ENCODE measurements at places on chromosomes 3 and 15. TPM values are rescaled to one million over a fixed set of nuclear protein-coding genes. Genes with fewer than 3 reads are reported as not detected.
A peak's percentile ranks its signal among the peaks of the same experiment; 100 is the strongest.

Gene TMEM62
- total RNA-seq: 9.0 TPM

- H3K4me3 ChIP-seq: no peak overlapping the region
- no peaks in the 10 kb centered on the region for H3K36me3 ChIP-seq
- H3K27ac ChIP-seq: no peak overlapping the region
- no peaks in the 10 kb centered on the region for H3K4me1 ChIP-seq
These were observed 12.6 kb downstream of the CEP152 start for GRCh38 chr15:48798319-48798718.

GRCh38 chr3:122064326-122064725, 9.2 kb downstream of the CD86 start:
- no peaks in the 10 kb centered on the region for H3K36me3 ChIP-seq
- no peak for DNase-seq
- H3K4me3 ChIP-seq: no peak overlapping the region

DNA sequence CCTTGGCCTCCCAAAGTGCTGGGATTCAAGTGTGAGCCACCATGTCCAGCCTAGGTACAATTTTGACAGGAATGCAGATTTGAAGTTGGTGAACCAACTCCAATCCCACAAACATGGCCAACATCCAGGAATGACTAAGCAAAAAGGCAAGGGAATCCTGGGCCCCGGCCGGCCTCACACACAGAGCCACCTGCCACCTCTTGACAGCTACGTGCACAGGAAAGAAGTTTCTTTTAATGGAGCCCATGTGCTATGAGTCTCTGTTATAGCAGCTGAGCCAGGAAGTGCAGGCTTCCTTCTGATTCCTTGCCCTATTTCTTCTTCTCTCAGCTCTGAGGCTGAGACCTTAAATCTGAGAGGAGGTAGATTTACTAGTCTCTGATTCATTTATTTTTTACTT, 8.8 kb downstream of the TMEM40 start:
- H3K27me3 ChIP-seq: no peaks in the 10 kb centered on the region
- peak overlapping the region; percentile 48 for H3K27ac ChIP-seq
- no peaks in the 10 kb centered on the region for H3K36me3 ChIP-seq
- DNase-seq: no peak
- H3K4me1 ChIP-seq: no peaks in the 10 kb centered on the region
- no peak overlapping the region for H3K4me3 ChIP-seq

Gene CGNL1
- total RNA-seq: 3.5 TPM

DNA sequence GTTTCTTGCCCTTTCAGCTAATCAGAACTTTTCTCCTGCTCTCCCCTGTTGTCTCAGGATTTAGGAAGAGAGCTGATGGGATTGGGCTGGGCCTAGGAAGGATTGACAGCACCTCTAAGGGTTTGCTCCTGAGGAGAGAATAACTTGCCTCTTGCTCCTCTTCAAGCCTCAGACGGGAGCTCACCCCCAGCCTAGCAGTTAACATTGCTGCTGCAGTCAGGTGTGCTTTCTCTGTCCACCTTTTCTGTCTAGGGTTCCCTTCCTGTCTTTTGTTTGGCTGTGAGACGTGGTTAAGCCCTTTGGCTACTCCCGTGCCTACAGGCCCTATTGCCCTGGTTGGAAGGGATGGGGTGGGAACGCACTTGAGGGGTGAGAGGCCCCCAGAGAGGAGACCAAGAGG, 20.1 kb downstream of the TMEM108 start:
- no peaks in the 10 kb centered on the region for H3K4me1 ChIP-seq
- no peak overlapping the region for H3K4me3 ChIP-seq
- no peaks in the 10 kb centered on the region for H3K36me3 ChIP-seq
- no peaks in the 10 kb centered on the region for H3K27me3 ChIP-seq
- no peak for DNase-seq
- no peak overlapping the region for H3K27ac ChIP-seq

DNA sequence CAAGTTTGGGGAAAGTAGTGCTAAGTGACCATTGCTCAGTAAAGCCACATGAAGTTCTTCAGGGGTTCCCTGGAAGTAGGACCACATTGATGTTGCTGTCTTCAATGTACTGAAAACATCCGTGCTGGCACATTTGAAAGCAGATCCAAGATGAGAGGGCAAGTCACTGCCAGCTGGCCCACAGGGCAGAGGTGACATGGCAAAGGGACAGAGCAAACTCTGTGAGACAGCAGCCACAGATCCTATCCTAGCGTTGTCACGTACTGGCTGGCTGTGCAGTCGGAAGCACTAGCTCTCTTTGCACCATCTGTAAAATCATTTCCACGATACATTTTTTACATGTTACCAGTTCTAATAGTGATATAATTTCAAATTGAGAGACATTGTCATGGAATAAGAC, 13.8 kb downstream of the MUC13 start:
- no peak overlapping the region for H3K27ac ChIP-seq
- no peaks in the 10 kb centered on the region for H3K36me3 ChIP-seq
- no peaks in the 10 kb centered on the region for H3K4me1 ChIP-seq

GRCh38 chr3:102536456-102536855, 101.6 kb downstream of the ZPLD1 start:
- H3K27me3 ChIP-seq: no peaks in the 10 kb centered on the region
- no peaks in the 10 kb centered on the region for H3K4me1 ChIP-seq
- no peak for DNase-seq

Gene COL8A1
- 459 TPM for total RNA-seq

DNA sequence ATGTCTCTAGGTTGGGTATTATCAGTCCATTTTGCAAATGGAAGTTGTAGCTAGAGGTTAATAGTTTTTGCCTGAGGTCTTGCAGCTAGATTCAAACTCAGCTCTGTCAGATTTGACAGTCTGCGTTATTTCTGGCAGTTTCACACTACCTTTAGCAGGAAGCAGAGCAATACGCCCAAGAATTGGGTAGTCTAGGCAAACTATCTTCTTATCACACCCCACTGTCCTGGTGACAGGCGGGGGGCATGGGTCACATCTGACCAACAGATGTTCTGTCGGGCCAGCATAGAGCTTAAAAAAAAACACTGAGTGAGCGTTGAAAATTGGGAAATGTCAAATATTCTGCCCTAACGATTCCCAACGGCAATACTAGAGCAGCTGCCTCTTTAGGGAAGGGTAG, 5.7 kb downstream of the GPR160 start:
- no peaks in the 10 kb centered on the region for H3K4me1 ChIP-seq
- no peaks in the 10 kb centered on the region for H3K27me3 ChIP-seq
- DNase-seq: no peak
- no peaks in the 10 kb centered on the region for H3K36me3 ChIP-seq

Gene SLC51A
- total RNA-seq: not detected

DNA sequence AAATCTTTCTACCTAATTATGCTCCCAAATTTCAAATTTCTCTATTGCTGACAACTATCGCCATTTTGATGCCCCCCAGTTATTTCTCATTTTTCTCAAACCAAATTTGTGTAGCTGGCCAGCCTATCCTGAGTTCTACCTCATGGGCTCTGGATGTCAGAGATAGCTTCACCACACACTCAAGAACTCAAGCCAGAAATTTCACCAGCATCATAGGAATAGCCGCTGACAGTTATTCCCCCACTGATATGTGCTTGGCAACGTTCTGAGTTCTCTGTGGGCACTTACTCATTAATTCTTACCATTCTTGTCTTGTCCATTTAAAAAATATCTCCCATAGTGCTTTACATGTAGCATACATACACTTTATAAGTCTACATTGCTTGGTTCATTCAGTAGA, 264.7 kb downstream of the FHIT start:
- H3K36me3 ChIP-seq: no peaks in the 10 kb centered on the region
- no peak overlapping the region for H3K4me3 ChIP-seq
- no peak for DNase-seq
- H3K27ac ChIP-seq: no peak overlapping the region
- no peaks in the 10 kb centered on the region for H3K27me3 ChIP-seq
- H3K4me1 ChIP-seq: no peaks in the 10 kb centered on the region

DNA sequence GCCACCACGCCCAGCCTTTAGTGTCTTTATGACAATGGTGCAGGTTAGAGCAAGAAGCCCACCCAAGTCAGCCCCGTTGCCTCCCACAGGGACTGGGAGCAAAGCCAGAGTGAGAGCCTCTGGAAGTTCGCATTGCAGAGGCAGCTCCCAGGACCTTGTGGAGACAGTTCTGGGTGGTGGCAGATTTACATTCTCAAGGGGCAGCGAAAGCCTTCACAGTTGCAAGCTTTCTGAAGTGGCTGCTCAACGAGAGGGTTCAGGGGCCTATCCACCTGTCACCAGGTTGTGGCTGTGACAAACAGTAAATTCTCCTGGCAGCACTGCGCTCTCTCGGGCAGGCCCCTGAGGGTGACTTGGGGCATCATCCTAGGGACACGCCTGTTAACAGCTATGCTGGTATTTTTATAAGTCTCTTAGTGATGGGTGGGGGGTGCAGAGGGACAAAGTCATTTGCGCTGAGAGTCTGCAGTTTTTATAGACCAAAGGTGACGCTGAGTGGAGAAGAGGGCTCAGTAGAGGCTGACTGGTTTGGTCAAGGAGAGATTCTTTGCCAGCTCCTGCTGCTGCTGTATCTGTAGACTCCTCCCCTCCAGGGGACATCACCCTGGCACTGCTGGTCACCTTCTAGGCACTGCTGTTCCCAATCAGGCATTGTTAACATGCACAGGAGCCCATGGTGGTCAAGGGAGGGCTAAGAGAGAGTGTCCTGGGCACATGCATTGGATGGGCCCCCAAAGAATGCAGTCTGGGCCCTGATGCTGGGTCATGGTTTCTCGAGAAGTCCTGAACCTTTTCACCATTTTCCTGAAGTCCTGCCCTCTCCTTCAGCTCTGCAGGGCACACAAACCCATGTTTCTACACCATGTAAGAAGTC, 57.5 kb upstream of the KLF13 start:
- H3K27me3 ChIP-seq: no peaks in the 10 kb centered on the region
- no peaks in the 10 kb centered on the region for H3K4me1 ChIP-seq
- no peaks in the 10 kb centered on the region for H3K36me3 ChIP-seq
- H3K4me3 ChIP-seq: no peak overlapping the region

Gene STRA6
- total RNA-seq: not detected

DNA sequence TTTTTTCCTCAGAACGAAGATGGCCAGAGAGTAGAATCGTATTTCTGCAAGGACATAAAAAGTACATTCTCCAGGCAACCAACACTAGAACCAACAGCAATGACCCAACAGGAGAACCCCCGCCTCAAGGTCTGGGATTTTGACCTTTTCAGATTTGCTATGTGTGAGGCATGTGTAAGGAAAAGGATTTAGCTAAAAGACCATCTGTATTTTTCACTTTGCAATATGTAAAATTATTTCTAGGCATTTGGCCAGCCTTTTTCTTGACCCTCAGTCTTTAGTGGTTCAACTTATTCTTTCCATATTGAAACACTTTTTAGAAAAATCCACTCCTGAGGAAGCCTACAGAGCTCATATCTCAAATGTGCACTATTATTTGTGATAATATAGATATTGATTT, 219.2 kb upstream of the GOLGA6L4 start:
- peaks cover 30% of the 10 kb centered on the region for H3K36me3 ChIP-seq
- H3K4me1 ChIP-seq: no peaks in the 10 kb centered on the region
- no peaks in the 10 kb centered on the region for H3K27me3 ChIP-seq
- DNase-seq: no peak
- H3K27ac ChIP-seq: no peak overlapping the region
- no peak overlapping the region for H3K4me3 ChIP-seq

Gene ATP2B2
- total RNA-seq: not detected

GRCh38 chr3:108985844-108986243, 32.2 kb upstream of the GUCA1C start:
- no peaks in the 10 kb centered on the region for H3K27me3 ChIP-seq
- no peak overlapping the region for H3K4me3 ChIP-seq

DNA sequence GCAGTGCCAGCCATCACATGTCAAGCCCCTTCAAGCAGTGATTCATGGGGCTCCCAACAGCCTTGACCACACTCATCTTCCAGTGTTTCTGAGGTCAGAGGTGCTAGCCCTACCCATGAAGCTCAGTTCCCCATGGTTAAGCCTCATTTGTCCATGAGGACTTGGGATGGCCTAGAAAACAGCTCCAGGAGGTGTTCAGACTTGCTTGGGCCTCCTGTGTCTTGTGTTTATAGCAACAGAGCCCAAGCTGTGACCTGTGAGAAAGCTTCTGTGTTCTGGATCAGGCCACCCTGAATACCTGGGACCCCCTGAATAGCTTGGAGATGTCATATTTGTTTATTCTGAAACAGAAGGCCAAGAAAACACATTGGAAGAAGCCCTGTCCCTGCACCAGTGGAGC, 36.7 kb downstream of the LARP6 start:
- no peaks in the 10 kb centered on the region for H3K36me3 ChIP-seq
- H3K4me1 ChIP-seq: no peaks in the 10 kb centered on the region
- no peak overlapping the region for H3K27ac ChIP-seq
- DNase-seq: no peak
- no peaks in the 10 kb centered on the region for H3K27me3 ChIP-seq
- H3K4me3 ChIP-seq: no peak overlapping the region

- H3K27me3 ChIP-seq: no peaks in the 10 kb centered on the region
- DNase-seq: no peak
- H3K36me3 ChIP-seq: no peaks in the 10 kb centered on the region
- no peaks in the 10 kb centered on the region for H3K4me1 ChIP-seq
- H3K4me3 ChIP-seq: no peak overlapping the region
- H3K27ac ChIP-seq: no peak overlapping the region
These were observed 322.1 kb downstream of the MEX3B start for GRCh38 chr15:81723701-81724100.

Gene SPATA16
- total RNA-seq: not detected

Gene C3orf70
- 16.5 TPM for total RNA-seq

- no peak overlapping the region for H3K27ac ChIP-seq
- no peaks in the 10 kb centered on the region for H3K36me3 ChIP-seq
- no peak overlapping the region for H3K4me3 ChIP-seq
- peaks cover 4% of the 10 kb centered on the region for H3K4me1 ChIP-seq
- DNase-seq: no peak
These were observed 6.2 kb downstream of the ZIC4 start for GRCh38 chr3:147400111-147400510.

GRCh38 chr15:60392986-60393790, 4.6 kb downstream of the ANXA2 start:
- H3K4me1 ChIP-seq: peaks cover 13% of the 10 kb centered on the region
- H3K4me3 ChIP-seq: peak overlapping the region; percentile 4
- no peaks in the 10 kb centered on the region for H3K36me3 ChIP-seq
- peak overlapping the region; percentile 98 for H3K27ac ChIP-seq
- no peaks in the 10 kb centered on the region for H3K27me3 ChIP-seq
- peak; percentile 31 for DNase-seq

DNA sequence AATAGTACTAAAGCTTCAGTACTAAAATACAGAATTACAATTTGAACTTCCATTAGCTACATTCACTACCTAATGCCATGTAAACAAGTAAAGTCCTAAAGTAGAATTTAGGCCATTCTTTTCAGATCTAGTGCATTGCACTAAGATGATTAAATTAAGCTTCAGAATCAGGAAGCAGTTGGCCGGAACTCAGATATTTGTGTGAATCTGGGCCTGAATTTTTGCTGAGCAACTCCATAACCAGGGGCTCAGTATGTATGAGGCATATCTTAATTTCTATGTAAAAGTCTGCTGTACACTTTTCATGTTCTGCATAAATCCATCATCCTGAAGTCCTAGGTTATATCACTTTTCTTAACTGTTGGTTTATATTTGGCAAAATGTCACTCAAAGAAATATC, 246.4 kb downstream of the RBMS3 start:
- peaks cover 6% of the 10 kb centered on the region for H3K4me1 ChIP-seq
- H3K27me3 ChIP-seq: no peaks in the 10 kb centered on the region
- H3K27ac ChIP-seq: peak overlapping the region; percentile 64
- H3K4me3 ChIP-seq: no peak overlapping the region
- no peak for DNase-seq

Gene ALDH1L1
- 36.1 TPM for total RNA-seq

Gene CHDH
- total RNA-seq: 0.53 TPM

All from ascending aorta (tissue), 2 donors.